ENCODE measurements at places on chromosomes 11 and 22. TPM values are rescaled to one million over a fixed set of nuclear protein-coding genes. Genes with fewer than 3 reads are reported as not detected.
A peak's percentile ranks its signal among the peaks of the same experiment; 100 is the strongest.

GRCh38 chr22:17243524-17243923 lies 24.3 kb upstream of the ADA2 start:
- DNase-seq: no peak

- DNase-seq: no peak
These were observed 99.2 kb downstream of the TP53I11 start for GRCh38 chr11:44851496-44851895.

The FERMT3 gene
- 219 TPM for total RNA-seq

GRCh38 chr11:59069087-59069486 lies 17.0 kb upstream of the GLYATL1B start:
- no peak for DNase-seq

GRCh38 chr22:41560095-41560471 lies 727 bp upstream of the CSDC2 start:
- DNase-seq: no peak

DNA sequence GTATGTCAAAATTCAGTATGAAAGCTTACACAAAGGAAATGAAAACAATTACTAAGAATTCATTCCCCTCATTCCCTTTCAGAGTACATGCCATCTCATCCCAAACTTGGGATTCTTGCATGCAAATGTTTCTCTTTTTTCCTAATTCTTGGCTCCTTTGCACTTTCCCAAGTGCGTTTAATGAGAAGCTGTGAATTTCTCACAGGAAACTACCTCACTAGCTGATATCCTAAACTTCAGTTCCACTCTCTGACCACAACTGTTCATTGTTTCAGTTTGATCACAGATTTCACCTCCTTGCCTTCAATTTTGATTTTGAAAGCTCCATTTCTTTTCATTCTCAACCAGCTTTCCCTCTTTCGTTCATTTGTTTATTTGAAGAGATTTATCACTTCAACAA lies 5.9 kb upstream of the ARL14EP start:
- DNase-seq: no peak

- no peak for DNase-seq
These were observed 2.1 kb downstream of the ABTB2 start for GRCh38 chr11:34355726-34356125.

- DNase-seq: no peak
These were observed 582.9 kb downstream of the BRD1 start for GRCh38 chr22:49244466-49245420.

GRCh38 chr11:71463331-71464211 lies 10.6 kb downstream of the NADSYN1 start:
- DNase-seq: no peak

DNA sequence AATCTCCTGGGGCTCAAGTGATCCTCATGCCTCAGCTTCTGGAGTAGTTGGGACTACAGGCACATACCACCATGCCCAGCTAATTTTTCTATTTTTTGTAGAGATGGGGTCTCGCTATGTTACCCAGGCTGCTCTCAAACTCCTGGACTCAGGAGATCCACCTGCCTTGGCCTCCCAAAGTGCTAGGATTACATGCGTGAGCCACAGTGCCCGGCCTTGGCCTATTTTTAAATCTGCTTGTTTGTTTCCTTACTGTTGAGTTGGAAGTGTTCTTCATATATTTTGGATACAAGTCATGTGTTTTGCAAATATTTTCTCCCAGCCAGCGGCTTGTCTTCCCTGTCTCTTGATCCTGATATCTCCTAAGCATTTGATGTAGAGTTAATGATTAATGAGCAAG lies 5.0 kb downstream of the PARVB start:
- DNase-seq: no peak

DNA sequence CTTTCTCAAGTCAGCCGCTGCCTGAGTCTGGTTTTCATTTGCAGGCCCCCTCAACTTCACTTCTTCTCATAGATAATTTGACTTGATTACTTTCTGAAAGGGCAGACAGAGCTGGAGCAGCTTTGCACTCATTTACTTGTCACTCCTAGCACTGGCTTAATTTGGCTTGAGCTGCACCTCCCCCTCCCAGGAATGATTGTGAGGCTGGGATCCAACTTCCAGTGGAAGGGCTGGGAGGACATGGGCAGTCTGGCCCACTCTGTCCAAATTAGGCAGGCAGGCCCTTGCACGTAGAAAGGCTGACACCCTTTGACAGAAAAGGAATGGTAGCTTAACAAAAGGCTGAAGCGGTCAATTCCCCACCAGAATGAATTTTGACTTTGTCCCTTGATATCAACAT lies 453.9 kb downstream of the ETS1 start:
- no peak for DNase-seq

GRCh38 chr22:28440592-28441390 lies 238.8 kb downstream of the TTC28 start:
- no peak for DNase-seq

The CNIH2 gene
- 2.7 TPM for total RNA-seq

- DNase-seq: peak; percentile 53
These were observed 1.0 kb downstream of the LMO1 start for GRCh38 chr11:8262552-8263108.

The OR2D2 gene
- total RNA-seq: not detected

The SERPING1 gene
- 0.61 TPM for total RNA-seq

- no peak for DNase-seq
These were observed 56.1 kb upstream of the CRTAM start for GRCh38 chr11:122782222-122782621.

The ANKRD13D gene
- 185 TPM for total RNA-seq

- DNase-seq: peak; percentile 90
These were observed at the start of gene ATF4 for GRCh38 chr22:39520226-39521105. Gene ATF4, plus strand, starts transcription at chr22:39520562. Its CDS starts 884 bp downstream, at chr22:39521446.

DNA sequence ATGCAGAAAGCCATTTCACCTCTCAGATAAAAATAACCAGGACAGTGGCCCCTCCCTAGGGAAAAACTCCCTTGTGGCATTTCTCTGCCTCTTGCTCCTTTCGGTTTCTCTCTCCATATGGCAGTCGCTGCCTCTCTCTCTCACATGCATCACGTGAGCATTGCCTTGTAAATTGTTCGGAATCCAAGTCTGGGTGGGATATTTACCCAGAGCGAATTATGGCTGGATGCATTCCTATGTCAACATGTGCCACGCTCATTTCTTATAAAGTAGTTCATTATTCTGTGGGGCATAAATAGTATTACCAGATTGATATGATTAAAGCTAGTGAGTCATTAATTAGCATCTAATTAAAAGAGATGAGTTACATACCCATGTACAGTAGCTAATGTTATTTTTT lies 392.9 kb downstream of the INSC start:
- no peak for DNase-seq

- DNase-seq: no peak
These were observed 457.9 kb upstream of the ISX start for GRCh38 chr22:34608106-34608505.

DNA sequence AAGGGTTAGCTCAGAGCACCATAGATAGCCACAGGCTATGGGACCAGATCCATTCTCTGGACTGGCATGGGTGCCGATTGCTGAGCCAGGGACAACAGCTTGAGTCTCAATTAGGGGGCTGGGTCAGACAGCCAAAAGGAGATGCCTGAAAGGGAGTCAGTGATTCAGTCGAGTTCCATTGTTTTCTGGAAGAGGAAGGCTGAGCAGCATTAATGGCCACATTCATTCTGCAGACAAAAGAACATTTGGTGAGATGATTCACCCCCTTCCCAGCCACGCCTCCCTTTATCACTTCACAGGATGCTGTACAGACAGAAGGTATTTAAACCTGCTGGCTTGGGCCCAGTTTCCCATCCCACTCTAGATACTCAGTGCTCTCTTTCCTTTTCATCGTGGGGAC lies 131.9 kb downstream of the ADAMTS15 start:
- no peak for DNase-seq

DNA sequence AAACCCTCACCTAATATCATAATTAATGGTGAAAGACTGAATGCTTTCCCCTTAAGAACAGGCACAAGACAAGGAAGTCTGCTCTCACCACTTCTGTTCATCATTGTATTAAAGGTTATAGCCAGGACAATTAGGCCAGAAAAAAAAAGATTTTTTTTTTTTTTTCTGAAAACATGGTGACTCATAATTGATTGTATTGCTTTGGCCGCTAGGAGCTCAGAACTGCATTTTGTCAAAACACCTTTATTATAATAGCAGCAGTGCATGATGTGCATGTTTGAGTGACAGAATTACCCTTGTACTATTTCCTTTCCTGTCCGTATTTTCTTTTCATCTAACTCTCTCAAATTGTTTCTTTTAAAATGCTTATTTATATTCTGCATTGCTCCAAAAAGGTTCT lies 98.1 kb downstream of the RNF169 start:
- no peak for DNase-seq

GRCh38 chr11:129267716-129268115 lies 75.6 kb upstream of the ARHGAP32 start:
- no peak for DNase-seq

GRCh38 chr22:38843201-38843656 lies 599 bp downstream of the NPTXR start:
- peak; percentile 74 for DNase-seq

The TCN2 gene
- total RNA-seq: 0.94 TPM

GRCh38 chr11:10385696-10386095 lies 69.4 kb upstream of the AMPD3 start:
- DNase-seq: no peak

The VSIG10L2 gene
- not detected for total RNA-seq

The MMP27 gene
- not detected for total RNA-seq

The DEPDC7 gene
- 3.6 TPM for total RNA-seq

DNA sequence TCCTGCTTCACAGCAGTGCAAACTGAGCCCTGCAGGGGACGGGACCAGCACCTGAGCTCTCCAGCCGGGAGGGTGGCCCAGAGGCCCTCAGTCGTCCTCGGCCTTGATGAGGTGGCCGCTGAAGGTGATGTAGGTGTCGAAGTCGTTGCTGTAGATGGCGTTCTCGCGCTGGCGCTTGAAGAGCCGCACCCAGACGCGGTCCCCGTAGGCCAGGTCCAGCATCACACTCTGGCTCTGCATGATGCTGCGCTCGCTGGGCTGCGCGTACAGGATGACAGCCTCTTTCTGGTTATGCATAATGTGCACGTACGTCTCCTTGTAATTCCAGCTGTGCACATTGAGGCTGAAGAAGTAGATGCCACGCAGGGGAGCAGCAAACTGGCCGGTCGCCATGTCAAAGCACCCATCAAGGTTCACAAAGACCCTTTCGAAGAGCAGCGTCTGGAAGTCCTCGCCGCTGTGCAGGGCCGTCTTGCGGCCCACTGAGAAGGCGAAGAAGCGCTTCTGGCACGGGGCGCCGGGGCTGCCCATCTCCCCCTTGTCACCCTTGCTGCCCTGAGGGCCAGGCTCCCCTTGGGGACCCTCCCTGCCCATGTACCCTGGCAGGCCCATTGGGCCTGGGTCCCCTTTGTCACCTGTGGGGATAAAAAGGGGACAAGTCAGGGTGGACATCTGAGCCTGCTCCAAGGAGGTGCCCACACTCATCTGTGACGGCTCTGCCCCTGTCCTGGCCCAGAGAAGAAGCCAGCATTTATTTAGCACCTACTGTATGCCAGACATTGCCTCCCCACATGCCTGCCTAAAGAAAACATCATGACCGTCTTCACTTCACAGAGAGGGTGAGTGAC lies 5.7 kb downstream of the C1QTNF6 start:
- DNase-seq: peak; percentile 24

- no peak for DNase-seq
These were observed 27.5 kb downstream of the FOLR3 start for GRCh38 chr11:72162891-72163492.

The RFPL2 gene
- total RNA-seq: not detected

The OR6T1 gene
- not detected for total RNA-seq

DNA sequence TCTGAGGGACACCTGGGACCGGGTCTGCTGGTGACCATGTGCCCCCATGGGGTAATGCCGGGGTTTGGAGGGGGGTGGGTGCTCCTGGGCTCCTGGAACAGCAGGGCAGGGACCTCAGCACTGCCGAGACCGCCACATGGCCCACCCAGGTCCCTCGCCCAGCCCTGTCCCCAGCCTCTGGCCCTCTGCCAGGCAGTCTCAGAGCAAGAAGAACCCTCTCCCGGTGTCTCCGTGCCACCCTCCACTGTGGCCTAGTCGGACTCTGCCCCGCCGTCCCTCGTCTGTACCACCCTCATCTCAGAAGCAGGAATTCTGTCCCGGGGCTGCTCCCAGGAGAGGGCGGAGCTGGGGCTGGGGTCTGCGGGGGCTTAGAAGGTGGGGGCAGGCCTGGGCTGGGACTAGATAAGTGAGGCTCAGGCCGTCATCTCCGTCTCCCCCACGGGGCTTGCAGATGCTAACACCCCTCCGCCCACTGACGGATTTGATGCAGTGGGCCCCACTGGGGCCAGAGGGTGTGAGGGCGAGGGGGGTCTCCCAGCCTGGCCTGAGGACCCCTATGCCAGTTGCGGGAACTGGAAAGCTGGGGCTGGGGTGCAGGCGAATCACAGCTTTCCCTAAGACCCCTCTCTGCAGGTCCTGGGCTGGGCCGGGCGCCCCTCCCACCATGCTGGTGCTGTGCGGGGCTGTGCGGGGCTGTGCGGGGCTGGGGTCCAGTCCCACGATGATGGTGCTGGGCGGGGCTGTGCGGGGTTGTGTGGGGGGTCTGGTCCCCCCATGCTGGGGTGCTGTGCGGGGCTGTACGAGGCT lies 1.1 kb downstream of the MUC5AC start:
- DNase-seq: no peak

The HYLS1 gene
- total RNA-seq: 9.6 TPM

- no peak for DNase-seq
These were observed 46.5 kb upstream of the CRTAM start for GRCh38 chr11:122791836-122792235.

GRCh38 chr11:96391698-96392307 lies 2.0 kb downstream of the JRKL start:
- no peak for DNase-seq

DNA sequence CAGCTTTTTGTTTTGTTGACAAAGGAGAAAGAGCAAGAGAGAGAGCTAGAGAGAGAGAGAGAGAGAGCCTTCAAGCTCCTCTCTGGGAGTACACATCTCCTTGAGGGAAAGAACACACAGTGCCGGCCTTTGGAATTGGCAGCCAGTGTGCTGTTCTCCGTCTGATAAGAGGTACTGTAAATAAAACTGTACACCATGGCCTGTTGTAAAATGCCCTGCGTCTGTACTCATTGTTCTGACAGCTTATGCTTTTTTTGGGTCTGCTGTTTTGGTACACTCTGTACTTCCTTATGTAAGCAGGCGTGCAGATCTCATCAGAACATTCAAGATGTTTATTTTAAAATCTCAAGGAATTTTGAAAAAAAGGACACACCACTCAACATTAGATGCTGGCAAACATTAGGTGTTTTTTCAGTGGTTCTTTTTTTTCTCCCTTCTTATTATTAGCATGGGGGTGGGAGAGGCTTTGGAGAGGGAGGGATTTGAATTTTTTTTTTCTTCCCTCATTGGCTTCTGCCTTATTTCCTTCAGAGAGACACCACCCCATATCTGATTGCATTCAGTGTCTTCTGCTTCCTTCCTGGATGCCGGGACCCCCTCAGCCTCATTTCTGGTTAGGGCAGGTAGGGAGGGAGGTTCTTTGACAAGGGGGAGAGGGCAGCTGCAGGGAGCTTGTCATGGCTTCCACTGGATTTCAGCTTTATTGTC lies 116.8 kb upstream of the NNMT start:
- DNase-seq: no peak

DNA sequence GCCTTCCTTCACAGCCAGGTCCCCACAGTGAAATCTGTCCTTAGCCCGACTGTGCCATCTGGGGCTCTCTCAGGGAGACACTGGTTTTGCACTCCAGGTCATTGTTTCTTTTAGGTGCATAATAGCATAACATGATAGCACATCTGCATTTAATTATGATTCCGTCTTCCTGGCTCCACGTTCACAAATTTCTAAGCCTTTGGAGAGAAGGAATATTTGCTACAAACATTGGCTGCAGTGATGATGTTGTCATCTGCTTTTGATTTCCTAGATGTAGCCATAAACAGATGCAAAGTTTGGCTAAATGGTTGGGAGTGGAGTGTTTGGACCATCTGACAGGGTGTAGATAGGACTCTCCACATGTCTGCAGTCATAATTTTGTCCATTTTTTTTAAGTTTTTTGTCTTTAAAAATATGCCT lies 12.0 kb upstream of the CAT start:
- DNase-seq: no peak

Data from activated naive CD8-positive, alpha-beta T cell treated with anti-CD3 and anti-CD28 coated beads, Interleukin-2, amount 10 ng/mL, durations not matched to agents 7 days and 5 days (primary cell).